ENCODE measurements at places on chromosomes 1 and 21. TPM values are rescaled to one million over a fixed set of nuclear protein-coding genes. Genes with fewer than 3 reads are reported as not detected.

DNA sequence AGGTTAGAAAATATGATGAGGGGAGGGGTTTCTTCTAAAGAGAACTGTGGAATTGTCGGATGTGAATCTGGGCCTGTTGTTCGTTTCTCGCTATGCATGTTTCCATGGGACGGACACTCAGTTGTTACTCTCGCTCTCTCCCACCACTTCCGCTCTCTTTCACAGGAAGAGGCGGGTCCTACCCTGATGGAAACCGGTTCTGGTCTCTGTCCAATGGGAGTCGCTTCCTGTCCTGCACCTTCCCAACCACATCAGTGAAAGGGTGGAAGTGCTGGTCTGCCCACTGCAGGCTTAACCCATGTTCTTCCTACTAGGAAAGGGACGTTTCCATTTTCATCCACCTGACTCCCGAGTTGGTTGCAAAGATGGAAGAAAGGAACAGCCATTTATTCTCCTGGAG, 119.4 kb downstream of the KCNJ15 start:
- DNase-seq: no peak

DNA sequence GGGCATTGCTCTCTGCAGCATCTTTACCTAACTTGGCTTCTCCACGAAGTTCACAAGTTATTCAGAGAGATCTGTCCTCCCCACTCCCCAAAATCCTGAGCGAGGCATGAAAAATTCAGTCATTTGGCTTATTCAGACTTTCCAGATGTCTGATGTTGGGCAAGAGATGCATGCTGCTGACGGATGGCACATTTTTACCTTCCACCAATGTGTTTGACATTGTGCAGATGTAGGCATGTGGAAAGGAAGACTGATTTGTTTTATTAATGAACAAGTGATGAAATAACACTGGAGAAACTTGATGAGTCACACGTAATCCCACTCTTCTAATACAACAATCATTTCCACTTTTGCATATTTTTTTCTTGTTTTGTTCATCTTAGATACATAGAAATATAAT, 86.7 kb downstream of the C1orf94 start:
- DNase-seq: no peak

- DNase-seq: no peak
Observed at GRCh38 chr1:36076979-36077573, 6.8 kb upstream of the TEKT2 start.

DNA sequence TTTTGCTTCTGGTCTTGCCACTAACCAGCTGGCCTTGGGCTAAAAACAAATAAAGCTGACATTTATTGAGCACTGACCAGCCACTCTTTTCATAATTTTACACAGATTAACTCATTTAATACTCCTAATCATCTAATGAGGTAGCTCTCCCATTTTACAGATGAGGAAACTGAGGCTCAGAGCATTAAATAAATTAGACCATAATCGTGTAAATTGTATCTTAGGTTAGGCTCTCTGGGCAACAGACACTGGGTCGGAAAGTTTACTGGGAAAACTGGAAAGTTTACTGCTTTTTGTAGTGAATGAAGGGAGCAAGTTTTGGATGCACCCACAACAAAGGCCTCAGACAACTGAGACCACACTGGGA, 7.3 kb downstream of the BMP8B start:
- no peak for DNase-seq

- DNase-seq: peak; percentile 34
Observed at GRCh38 chr21:44532712-44533111, 7.3 kb downstream of the KRTAP10-1 start.

DNA sequence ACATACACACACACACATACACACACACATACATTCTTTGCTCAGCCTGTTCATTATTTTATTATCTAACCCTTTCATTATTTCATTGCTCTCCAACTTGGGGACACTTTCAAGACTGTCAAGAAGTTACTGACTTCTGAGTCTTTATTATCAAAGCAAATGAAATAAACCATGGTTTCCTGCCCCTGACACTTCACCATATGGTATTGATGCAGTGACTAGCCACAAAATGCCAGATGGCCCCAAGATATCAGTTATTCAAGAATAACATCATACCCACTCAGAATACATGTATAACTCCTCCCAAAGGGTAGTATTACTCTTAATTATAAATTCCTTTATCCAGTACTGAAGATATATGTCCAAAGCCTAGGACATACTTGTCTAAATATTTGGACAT, 197.3 kb downstream of the MRPL39 start:
- DNase-seq: no peak

DNA sequence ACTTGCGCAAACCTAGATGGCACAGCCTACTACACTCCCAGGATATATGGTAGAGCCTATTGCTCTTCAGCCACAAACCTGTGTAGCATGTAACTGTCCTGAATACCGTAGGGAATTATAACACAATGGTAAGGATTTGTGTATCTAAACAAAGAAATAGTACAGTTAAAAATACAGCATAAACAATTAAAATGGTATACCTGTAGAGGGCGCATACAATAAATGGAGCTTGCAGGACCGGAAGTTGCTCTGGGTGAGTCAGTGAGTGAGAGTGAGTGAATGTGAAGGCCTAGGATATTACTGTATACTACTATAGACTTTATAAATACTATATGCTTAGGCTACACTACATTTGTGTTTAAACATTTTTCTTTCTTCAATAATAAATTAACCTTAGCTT, 99.3 kb downstream of the PLD5 start:
- no peak for DNase-seq

TMEM54 gene
- 41.9 TPM for total RNA-seq

EVA1B gene
- 27.2 TPM for total RNA-seq

KIF2C gene
- 0.93 TPM for total RNA-seq

KRTAP19-3 gene
- not detected for total RNA-seq

COL8A2 gene
- 16.2 TPM for total RNA-seq
